ENCODE measurements at places on chromosomes 2 and 18.

DNA sequence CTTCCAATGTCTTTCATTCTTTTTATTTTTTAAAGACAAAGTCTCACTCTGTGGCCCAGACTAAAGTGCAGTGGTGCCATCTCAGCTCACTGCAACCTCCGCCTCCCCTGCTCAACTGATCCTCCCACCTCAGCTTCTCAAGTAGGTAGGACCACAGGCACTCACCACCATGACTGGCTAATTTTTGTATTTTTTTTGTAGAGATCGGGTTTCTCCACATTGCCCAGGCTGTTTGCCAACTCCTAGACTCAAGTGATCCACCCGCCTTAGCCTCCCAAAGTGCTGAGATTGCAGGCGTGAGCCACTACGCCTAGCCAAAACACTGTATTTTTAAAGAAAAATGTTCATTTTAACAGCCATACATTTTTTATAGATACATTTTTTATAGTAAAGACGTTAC lies 12.7 kb downstream of the GCKR start:
- no peak for DNase-seq

- DNase-seq: no peak
These were observed 45.7 kb upstream of the LYPD1 start for GRCh38 chr2:132715386-132716351.

GRCh38 chr2:238879621-238880377 lies 31.9 kb downstream of the TWIST2 start:
- DNase-seq: no peak

GRCh38 chr2:218645126-218645525 lies 14.3 kb downstream of the ZNF142 start:
- DNase-seq: no peak

DNA sequence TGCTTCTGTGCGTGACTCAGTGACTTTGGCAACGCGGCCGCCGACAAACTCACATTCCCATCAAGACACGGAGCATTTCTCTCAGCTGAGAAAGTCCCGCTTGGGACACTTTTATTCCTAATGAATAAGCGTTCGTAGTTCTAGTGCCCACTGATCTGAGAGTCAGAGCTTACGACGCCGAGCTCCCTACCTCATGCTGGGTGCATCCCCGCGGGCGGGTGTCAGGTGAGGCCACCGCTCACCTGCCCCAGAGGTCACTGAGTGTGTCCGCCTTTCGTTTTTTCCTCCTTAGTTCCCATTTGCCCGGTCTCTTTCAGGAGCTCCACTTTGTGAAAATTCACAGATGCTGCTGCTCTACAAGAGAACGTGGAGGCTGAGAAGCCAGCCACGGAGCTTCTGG lies 43.6 kb upstream of the TMEM18 start:
- DNase-seq: no peak

DNA sequence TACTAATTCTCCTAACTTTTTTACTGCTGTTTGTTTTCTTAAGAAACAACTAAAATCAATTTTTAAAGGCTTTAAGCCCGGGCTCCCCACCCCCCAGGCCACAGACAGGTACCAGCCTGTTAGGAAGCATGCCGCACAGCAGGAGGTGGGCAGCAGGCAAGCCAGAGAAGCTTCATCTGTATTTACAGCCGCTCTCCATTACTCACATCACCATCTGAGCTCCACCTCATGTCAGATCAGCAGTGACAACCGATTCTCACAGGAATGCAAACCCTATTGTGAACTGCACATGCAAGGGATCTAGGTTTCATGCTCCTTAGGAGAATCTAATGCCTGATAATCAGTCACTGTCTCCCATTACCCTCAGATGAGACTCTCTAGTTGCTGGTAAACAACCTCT lies 517.0 kb downstream of the NRXN1 start:
- no peak for DNase-seq

DNA sequence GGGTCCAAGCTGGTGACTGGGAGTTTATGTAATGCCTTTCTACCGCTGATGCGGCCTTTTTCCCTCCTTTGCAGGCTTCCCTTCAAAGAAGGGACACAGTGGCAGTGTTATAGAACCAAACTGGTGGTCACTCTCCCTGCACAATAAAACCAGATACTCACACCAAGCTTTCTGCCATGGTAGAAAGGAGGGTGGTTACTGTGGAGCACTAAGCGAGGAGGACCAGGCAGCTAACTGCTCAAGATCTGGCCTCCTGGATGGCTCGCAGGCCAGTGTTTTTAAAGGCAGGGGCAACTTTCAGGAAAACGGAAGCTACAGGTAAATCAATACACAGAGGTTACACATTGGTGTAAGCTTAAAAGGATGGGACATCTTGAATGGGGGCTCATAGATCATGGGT lies 89.4 kb downstream of the BIN1 start:
- no peak for DNase-seq

- DNase-seq: no peak
These were observed 26.8 kb downstream of the PPP1CB start for GRCh38 chr2:28778392-28778791.

DNA sequence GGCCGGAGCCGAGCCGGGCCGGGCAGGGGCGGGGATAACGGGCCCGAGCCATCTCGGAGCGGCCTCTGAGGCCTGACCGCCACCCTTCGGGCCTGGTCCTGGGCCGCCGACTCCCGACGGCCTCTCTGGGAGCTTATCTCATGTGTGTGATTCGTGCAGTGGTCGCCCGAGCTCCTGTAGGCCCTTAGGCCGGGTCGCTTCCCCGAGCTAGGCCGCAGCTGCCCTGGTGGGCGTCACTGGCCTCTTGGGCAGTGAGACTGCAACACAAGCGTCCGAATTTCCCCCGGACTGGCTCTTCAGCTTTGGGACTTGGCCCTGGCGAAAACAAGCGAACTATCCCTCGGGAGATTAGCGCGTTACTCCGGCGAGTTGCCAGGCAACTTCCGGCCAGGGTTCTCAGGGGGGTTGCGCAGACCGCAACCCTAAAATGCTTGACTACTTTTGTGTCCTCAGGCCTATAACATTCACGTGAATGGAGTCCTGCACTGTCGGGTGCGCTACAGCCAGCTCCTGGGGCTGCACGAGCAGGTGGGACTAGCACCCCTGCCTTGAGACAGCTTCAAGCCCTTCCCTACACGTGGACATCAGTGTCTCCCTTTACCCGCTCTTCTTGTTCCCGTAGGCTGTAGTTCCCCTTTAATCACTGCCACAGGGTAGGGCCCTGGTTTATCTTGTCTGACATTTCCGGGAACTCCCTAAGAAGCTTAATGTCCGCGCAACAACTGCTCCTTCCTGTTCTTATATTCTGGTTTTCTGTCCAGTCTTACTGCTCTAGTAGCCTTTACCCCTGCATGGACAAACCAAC lies 602 bp downstream of the SNX17 start:
- no peak for DNase-seq

GRCh38 chr2:17362956-17363355 lies 155.3 kb downstream of the RAD51AP2 start:
- no peak for DNase-seq

DNA sequence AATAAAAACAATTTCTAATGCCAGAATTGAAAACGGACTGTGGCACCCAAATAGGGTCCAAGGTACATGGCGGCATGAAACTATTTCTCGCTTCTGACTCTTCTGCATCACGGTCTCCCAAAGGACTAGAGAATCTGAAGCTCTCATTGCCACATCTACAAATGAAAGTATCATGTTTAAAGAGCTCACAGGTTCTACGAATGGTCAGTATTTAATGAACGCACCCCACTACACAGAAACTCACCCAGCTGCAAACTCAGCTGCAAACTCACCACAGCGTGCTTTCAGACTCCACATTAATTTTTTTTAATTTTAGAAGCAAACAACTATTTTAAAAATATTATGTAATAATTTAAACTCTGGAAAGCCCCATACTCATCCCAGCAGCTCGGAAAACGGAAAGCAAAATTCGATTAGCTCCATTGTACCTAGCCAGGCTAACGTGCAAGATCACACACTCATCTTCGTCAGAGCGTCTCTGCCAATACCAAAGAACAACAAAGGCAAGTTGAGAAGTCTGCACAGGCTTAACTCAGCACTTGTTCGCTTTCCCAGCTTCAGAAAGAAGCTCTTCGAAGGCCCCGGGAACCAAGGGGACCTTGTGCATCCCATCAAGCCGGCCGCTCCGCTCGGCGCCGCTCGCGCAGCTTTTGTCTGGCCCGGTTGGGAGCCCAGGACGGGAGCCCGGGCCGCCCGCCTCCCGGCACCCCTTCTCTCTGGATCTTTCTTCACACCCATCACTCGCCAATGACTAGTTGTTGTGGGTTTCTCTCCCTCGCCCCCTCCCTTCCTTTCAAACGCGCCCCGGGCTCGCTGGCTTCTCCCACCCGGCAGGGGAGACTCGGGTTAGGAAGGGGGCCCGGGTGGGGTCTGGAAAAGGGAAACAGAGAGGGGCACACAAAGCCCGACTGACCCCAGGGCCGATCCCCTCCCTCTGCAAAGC lies 785 bp downstream of the CLASP1 start:
- DNase-seq: peak; percentile 32

- DNase-seq: no peak
These were observed 52.1 kb downstream of the GTF3C3 start for GRCh38 chr2:196747400-196747799.

- no peak for DNase-seq
These were observed 548.7 kb upstream of the FAM98A start for GRCh38 chr2:34147780-34148179.

GRCh38 chr2:54522624-54523281 lies 66.6 kb downstream of the SPTBN1 start:
- peak; percentile 48 for DNase-seq

DNA sequence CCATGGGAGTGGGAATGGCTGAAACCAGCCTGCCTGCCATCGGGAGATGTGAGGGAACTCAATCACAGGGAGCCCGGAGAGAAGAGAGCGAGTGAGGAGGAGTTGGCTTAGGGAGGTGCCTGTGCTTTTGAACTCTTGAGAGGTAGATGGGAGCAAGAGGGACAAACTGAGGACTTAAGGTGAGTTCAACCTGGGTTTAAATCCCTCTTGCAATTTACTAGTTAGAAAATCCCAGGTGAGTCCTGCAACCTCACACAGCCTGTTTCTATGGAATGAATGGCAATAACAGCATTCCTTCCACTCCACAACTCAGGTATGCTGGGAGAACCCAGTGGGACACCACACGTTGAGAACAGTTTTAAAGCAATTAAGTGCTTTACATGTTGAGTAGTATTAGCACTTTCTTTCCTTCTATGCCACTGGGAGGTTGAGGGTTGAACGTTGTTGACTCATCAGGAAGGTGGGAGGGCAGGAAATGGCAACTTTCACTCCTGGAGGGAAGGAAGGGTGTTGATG lies 57.3 kb downstream of the VIT start:
- no peak for DNase-seq

DNA sequence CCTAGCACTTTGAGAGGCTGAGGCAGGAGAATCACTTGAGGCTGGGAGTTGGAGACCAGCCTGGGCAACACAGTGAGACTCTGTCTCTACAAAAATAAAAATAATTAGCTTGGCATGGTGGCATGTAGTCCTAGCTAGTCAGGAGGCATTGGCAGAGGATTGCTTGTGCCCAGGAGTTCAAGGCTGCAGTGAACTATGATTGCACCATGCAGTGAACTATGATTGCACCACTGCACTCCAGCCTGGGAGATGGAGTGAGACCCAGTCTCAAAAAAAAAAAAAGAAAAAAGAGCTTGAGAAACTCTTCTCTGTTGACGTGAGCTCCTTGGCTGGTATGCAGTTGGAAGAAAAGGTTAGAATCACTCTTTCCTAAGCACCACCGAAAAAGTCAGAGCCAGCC lies 125.1 kb upstream of the TNP1 start:
- DNase-seq: no peak

GRCh38 chr2:181891966-181892798 lies 652 bp downstream of the ITPRID2 start:
- peak; percentile 51 for DNase-seq

- no peak for DNase-seq
These were observed 89.6 kb downstream of the ITGB1BP1 start for GRCh38 chr2:9333591-9334171.

- DNase-seq: peak; percentile 19
These were observed 25.0 kb downstream of the SERPINB8 start for GRCh38 chr18:63994783-63995399.

DNA sequence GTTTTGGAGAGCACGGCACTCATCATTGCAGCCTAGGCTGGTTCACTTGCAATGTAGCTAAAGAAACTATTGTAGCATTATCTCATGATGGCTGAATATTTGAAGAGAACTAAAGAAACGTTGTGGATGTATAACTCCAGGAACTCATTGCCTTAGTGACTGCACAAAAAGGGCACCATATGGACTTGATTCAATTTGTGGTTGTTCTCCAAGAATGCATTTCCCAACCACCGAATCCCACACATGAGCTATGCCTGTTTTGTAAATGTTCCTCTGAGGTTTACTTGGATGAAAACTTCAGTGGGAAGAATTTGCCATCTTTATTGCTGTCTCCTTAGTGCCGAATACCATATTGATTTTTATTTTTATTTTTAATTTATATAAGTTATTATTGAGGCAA lies 43.5 kb downstream of the DOK6 start:
- no peak for DNase-seq

DNA sequence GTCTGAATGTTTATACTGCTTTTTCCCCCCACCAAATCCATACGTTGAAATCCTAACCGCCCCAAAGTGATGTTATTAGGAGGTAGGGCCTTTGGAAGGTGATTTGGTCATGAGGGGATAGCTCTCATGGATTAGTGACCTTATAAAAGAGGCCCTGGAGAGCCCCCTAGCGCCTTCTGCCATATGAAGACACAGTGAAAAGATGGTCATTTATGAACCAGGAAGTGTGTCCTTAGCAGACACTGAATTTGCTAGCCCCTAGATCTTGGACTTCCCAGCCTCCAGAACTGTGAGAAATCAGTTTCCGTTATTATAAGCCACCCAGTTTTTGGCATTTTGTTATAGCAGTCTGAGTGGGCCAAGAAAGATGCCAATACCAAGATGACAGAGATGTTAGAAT lies 7.2 kb upstream of the TSN start:
- DNase-seq: no peak

DNA sequence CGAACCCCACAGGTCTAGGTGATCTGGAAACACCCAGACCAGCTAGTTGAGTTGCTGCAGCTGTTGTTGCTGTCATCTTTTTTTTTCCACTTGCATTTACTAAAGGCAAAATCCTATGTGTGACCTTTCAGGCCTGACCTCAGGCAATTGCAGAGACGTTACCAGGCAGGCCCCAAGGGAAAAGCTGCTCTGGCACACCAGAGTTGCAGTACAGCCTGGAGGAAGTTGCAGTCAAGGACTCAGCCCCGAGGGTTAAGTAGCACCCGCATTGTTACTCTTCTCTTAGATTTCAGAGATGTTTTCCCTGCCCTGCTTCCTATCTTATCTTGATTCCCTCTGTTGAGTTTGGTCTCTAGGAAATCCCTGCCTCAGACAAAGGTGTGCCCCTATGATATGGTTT lies 45.2 kb upstream of the SMAD2 start:
- no peak for DNase-seq

DNA sequence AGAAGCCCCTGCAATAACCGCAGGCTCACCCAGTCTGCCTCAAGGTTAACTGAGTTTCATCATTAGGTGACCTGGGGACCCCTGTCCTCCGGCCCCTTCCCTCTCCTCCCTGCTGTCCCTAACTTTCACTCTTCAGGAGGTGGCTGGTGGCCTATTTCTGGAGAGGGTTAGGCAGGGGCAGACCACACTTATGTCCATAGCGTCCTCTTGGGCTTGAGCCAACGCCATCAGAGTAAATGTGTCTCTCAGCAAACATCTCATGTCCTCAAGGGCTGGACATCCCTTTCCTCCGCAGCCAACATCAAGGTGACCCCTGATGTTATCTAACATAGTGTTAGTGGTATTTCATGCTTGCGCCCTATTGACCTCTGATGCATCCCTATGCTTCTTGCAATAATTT lies 114.8 kb downstream of the BCL11A start:
- DNase-seq: no peak

- DNase-seq: peak; percentile 41
These were observed 404.3 kb downstream of the XIRP2 start for GRCh38 chr2:167292430-167293171.

All from stimulated activated CD4-positive, alpha-beta T cell treated with anti-CD3 and anti-CD28 coated beads, Interleukin-15, amount 100 ng/mL, for 48 hours (primary cell).